ENCODE measurements at places on chromosomes 4 and X.

- DNase-seq, result no peak
Observed at GRCh38 chr4:7950301-7951092, 10.8 kb upstream of the AFAP1 start.

DNA sequence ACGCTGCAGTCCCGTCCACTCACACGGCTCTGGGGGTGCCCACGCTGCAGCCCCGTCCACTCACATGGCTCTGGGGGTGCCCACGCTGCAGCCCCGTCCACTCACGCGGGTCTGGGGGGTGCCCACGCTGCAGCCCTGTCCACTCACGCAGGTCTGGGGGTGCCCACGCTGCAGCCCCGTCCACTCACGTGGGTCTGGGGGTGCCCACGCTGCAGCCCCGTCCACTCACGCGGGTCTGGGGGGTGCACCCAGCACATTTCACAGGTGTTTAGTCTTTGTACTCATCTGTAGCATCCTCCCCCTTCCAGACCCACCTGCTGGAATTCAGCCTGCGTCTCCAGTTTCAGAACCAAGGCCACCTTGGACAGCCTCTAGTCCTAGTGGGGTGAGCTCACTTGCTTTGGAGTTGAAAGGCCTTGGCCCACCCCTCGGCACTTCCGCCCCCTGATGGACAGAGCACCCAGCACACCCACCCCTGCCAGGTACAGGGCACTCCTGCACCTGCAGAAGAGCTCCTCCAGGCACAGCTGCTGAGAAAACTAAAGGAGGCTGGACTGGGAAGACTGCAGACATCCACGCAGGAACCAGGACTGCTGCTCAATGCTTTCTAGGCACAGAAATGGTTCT, 73.0 kb downstream of the ABLIM2 start:
- DNase-seq, result peak; percentile 63

- peak; percentile 18 for DNase-seq
Observed at GRCh38 chr4:41044791-41045190, 169.6 kb downstream of the APBB2 start.

GRCh38 chrX:115284877-115285276, 4.6 kb upstream of the LUZP4 start:
- DNase-seq, result no peak

GRCh38 chr4:79959652-79960051, 113.4 kb downstream of the ANTXR2 start:
- peak; percentile 6 for DNase-seq

DNA sequence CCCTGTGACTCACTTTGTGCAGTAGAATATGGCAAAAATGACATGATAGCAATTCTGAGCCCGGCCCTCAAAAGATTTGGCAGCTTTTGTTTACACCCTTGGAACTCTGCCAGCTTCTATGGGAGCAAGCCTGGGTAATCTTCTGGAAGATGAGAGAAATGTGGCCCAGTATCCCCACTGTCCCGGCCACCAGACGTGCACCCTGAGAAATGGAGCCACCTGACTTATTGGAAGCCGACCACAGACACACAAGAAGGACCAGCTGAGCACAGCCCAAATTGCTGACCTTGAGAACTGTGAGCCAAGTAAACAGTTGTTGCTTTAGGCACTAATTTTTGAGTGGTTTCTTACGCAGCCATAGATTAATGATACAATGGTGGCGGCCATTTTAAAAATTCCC, 197.0 kb downstream of the STIM2 start:
- DNase-seq, result no peak
